Stimulated activated CD8-positive, alpha-beta memory T cell treated with anti-CD3 and anti-CD28 coated beads, Interleukin-7, amount 100 ng/mL, for 48 hours (primary cell): ENCODE measurements at places on chromosomes 3 and 15.

DNA sequence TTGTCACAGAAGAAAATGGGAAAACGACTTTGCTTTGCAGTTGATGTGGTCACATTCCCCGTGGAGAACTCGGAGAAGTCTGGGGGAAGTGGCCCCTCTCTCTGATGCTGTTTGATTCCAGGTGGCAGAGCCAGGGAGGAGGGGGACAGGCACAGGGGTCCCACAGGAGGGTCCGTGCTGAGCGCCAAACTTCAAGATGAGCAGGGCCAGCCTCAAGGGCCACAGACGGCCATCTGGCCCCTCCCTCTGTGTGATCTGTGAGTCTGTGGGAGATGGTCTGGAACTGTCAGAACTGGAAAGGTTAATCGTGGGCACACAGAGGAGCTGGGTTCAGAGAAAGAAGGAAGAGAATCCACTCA lies 23.1 kb upstream of the CORO2B start:
- DNase-seq: no peak

DNA sequence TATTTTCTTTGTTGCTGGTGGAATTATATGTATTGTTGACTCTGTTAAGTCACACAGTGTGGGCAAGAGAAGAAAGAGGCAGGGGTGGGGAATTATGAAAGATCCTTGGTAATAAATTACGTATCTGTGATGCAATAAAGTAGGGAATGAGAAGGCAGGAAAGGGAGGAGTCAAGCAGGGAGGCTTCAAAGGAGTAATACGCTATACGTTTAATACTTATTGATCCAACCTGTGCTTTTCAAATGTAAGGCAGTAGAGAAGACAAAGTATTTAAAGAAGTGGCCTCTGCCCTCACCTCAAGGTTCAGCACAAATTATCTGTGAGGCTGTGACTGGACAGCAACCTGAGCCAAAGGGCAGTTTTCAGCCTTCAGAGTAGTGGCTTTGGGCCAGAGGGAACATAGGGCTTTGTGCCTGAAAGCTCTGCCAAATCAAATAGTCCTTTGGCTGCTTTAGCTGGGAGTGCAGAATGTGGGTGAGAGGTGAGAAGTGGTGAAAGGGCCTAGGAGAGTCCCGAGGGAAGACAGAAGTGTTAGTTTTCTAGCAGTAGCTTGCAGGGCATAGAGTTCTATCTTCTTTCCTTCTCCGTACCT lies 1.2 kb upstream of the PLIN1 start:
- DNase-seq: no peak

DNA sequence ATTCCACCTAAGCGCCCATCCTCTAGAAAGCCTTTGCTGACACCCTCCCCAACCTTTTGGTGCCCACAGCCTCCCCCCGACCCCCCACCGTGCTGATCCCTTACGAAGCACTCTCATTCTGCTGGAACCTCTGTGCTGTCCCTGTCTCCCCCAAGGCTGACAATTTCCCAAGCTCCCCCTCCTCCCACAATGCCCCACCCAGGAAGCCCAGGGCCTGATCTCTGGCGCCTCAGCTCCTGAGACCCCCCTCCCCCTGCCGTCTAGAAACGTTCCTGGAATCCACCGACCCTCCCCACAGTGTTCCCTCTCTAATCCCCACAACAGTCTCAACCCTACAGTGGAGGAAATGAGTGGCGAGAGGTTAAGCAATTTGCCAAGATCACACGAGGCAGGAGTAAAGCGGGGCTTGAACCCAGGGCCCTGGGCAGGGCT lies 18.3 kb downstream of the MYL3 start:
- no peak for DNase-seq

- no peak for DNase-seq
Measured at GRCh38 chr3:32591186-32591585, 20.5 kb upstream of the DYNC1LI1 start.

DNA sequence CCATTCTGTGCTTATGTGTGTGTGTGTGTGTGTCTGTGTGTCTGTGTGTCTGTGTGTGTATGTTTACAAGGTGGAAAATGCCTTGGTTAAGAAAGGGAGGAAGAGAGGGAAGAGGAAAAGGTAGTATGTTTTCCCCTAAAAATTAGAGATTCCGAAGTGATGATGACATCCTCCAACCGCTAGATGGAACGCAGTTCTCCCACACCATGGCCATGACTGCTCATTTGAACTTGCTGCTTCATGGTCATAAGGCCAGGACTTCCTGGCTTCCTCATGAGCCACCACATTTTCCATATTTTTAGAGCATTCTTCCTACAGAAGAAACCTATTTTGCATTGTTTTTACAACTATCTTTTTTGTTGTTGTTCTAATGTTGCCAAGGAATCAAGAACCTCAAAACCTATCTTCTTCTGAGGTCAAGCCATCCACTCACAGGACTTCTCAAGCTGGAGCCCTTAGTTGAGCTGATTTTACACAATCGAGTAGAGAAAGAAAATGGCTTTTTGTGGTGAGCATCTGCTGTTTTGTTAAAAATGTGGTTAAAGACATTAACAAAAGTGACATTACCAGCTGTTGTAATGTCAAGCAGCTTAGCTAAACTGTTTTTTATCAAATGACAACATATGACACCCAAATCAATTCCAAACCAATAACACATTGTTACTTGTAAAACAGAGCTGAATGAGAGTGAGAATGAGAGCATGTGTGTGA lies 1091.0 kb downstream of the FHIT start:
- DNase-seq: no peak

DNA sequence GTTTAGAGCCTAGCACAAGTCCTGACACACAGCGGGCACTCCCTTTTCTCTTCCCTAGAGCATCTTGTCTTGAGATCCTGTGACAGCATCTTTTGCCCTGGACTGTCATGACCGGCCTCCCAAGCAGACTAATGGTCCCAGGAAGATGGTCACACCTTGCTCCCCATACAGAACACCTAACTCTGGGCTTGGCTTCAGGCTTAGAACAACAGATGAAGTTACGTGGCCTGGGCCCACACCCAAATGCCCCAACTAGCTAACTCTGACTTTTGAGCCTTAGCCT lies 781 bp upstream of the IP6K1 start:
- DNase-seq: no peak
